Breast epithelium (tissue), 4 donors: ENCODE measurements at places on chromosomes 5 and 9.

DNA sequence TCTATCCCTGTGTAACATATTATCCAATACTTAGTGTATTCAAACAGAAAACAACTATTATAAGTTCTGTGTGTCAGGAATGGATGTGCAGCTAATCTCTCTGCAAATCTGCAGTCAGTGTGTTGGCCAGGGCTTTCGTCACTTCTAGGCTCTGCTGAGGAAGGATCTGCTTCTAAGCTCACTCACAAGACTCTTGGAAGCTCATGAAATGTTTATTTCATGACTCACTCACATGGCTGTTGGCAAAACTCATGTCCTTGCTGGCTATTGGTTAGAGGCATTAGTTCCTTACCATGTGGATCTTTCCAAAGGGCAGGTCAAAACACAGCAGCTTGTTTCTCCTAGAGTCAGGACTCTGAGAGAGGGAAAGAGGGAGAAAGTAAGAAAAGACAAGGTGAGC lies 367.4 kb upstream of the SMARCA2 start:
- DNase-seq = no peak

GRCh38 chr9:76560481-76560922 lies 101.5 kb downstream of the GCNT1 start:
- no peak for DNase-seq

DNA sequence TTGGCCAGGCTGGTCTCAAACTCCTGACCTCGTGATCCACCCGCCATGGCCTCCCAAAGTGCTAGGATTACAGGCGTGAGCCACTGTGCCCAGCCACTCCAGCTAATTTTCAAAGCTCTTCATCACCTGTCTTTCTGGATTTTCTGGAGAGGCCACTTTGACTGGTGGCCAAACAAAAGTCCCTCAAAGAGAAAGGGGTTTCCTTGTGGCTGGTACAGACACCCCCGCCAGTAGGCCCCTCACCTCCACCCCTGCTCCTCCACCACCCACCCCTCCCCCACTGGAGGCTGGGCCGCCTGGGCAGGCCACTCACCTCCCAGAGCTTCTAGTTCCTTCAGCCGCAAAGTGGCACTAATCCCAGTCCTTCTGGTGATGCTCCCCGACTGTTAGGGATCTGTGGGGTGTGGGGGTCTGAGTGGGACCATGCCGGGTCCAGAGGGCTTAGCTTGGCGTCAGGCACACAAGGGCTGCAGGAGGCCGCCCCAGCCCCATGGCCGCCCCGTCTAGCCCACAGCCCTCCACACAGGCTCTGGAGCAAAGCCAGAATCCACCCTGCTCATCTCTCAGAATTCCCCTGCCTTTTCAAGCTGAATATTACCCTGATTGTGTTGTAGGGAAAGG lies 182.0 kb upstream of the IER5L start:
- DNase-seq = no peak

DNA sequence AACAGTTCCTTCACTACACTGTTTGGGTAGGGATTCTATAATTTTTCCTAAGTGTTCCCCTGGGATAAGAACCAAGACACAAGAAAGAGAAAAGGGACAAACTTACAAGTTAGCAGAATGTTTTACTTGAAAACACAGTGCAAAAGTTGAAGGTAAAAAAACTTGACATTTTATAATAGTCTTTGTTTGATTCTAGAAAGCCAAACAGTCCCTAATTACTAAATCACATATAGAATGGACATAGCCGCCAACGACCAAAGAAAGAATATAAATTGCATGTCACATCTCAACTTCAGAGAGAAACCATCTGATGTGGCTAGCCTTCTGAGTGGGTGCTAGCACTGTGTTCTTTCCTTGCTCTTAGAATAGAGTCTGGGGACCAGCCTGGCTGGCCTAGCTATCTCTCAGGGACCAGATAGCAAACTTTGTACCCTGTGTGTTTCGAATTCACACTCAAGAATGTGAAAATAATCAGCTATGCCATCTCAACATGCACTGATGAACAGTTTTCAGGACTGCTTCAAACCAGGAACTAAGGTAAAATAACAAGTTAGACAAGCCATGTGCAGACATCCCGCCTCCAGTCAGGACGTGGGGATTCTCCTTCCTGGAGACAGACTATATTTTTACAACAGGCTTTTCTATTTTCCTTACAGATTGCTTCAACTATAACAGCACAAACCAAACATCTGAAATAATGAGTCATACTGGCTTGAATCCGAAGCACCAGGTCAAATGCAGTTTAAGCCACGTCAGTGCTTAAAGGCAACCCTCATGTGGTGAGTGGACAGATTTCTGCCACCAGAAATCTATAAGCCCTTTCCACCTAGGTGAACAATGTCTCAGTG lies 53.7 kb downstream of the LHFPL2 start:
- peak; percentile 55 for DNase-seq

GRCh38 chr5:123455095-123455494 lies 31.9 kb upstream of the CEP120 start:
- DNase-seq = no peak

DNA sequence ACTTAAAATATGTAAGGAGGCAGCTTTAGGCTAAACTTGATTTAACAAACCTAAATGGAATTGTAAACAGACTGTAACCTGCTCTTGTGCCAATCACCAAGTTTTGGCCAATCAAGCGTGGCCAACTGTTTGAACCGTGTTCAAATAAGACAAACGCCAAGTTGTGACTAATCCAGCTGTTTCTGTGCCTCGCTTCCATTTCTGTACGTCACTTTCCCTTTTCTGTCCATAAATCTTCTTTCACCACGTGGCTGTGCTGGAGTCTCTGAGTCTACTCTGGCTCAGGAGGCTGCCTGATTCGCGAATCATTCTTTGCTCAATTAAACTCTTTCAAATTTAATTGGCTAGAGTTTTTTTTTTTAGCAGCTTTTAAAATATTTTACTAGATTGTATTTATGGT lies 71.3 kb downstream of the LIX1 start:
- DNase-seq = no peak

DNA sequence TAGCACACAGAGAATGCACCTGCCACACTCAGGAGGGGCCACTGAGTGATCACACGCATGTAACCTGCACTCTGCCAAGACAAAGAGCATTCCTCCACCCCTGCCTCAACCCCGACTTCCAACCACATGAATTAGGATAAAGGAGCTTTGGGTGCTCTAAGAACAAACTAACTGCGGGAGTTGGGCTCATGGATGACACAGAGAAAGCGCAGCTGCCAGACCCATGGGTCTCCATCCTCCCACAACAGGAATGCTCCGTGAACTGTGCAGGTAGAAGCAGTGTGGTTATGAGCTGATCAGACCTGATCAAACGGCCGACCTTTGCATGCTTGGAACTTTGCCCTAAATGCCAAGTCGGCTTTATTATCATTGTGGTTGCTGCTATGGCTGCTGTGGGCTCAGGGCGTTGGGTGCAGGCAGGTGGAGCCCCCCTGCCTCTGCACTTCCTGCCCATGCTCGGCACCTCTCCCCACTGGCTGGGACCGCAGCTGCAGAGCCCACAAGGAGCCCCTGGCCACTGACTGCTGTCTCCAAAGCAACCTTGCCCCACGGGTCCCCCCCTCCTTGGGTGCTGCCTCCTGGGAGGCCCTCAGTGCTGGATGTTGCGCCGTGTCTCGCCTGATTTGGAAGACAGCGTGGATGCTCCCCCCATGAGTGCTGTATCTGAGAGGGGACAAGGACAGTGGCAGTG lies 2.6 kb upstream of the SLC6A3 start:
- DNase-seq = no peak
